Activated CD4-positive, alpha-beta T cell treated with anti-CD3 and anti-CD28 coated beads, Interleukin-2, amount 10 ng/mL, durations not matched to agents 7 days and 5 days (primary cell): ENCODE measurements at places on chromosomes 1 and 21. TPM values are rescaled to one million over a fixed set of nuclear protein-coding genes. Genes with fewer than 3 reads are reported as not detected.

DNA sequence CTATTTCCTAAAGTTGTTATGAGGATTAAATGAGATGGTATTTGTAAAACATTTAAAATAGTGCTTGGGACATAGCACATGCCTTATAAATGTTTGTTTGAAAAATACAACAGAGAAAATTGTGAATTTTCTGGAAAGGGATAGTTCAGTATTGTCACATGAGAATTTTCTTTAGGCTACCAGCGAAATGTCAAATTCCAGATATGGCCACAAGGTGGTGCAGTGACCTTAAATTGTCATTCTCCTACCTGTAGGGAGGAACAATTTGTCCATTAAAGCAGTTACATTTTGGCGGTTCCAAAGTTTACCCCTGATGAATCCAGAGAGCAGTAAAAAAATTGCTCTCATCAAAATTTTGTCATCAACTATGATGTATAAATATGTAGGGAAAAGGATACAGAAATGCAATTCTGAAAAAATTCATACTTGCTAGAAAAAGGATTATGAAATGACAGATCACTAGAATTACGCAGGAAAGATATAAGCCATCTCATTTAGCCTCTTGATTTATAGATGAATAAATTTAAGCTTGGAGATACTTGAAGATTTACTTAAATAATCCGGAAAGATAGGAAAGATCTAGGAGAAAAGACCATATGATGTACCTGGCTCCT is 50.2 kb upstream of the TSHB start:
- DNase-seq: peak; percentile 74

DNA sequence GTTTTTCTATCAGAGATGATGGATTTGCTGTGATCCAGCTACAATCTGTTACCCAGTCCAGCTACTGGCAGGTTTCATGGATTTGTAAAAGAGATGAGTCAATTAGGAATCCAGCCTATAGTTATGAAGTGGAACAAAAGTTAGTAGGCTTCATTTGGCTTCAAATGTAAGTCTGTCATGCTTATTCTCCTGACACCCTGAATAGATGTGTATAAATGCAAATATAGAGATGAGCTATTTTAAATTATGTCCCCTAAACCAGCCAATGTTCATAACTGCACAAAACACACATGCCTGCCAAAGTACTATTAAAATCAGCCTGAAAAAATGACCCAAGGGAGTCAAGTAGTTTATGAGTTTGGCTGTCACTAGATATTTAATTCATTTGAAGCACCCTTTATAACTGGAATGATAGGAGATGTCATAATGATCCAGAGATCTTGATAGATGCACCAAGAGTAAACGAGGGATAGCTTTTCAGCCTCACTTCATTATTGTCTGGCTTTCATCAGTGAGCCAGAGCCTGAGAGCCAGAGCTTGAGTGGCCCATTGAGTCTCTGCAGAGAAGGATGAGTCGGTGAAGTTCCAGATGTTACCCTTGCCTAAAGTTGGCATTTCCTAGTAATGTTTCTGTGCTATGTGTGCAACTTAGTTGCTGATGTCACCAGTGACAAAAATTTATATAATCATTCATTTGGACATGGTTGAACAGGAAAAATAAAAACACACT is 11.8 kb upstream of the NTMT2 start:
- no peak for DNase-seq

DNA sequence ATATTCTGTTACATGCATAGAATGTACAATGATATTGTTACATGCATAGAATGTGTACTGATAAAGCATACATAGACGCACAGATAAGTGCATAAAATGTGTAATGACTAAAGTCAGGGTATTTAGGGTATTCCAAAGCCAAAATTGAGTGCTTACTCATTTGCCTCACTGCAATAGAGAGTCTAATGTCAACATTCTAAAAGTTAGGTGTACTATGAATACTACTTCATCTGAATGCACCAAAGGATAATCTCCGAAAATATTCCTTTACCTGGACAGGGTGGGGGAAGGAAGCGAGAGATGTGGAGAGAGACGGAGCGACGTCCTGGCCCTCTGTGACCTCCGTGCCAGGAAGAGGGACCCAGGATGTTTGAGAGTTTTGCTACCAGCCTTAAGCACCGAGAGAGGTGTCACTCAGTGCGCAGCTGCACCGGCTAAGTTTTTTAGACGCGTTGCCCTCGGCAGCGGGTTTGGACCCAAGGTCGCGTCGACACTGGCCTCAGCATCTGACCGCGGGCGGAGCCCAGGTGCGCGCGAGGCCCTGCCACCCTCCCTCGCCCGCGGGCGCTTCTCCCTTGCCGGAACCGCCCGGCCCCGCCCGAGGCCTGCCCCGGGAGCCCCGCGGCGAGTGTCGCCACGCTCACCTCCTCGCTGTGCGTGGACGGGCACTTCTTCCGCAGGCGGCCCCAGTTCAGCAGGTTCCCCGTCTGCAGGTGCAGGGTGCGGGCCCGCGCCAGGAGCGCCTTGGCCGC is 660 bp downstream of the GCLM start:
- DNase-seq: peak; percentile 52

DNA sequence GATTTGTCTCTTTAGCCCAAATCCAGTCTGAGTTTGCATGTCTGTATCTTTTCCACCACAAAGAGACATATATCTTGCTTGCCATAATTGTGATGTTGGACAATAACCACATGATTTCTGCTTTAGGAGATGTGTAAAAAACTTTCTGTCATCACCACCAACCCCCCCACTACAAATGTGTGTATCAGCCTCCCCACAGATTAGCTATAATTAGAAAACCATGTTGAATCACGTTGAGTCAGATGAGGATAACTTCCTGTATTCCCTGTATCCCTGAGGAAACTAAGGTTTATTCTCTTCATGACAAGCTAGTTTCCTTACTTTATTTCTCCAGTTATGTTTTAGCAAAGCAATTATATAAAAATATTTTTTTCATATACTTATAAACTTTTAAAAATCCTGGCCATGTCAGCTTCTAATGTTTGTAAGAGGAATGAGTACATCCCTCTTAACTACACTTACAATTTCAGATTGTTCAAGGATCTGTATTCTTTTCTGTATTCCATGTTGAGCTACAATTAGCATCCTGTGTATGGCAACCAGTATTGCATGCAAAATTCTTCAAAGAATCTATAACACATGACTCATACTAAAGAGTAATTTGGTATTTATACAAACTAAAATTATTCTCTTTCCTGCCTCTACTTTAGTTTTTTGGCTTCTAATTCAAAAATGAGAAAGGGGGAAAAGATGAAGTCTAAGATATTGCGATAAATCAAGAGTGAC is 143.0 kb downstream of the FMN2 start:
- DNase-seq: no peak

- no peak for DNase-seq
These were observed 5.3 kb upstream of the GADD45A start for GRCh38 chr1:67679691-67680090.

- no peak for DNase-seq
These were observed 127.6 kb downstream of the NOS1AP start for GRCh38 chr1:162197041-162197531.

DNA sequence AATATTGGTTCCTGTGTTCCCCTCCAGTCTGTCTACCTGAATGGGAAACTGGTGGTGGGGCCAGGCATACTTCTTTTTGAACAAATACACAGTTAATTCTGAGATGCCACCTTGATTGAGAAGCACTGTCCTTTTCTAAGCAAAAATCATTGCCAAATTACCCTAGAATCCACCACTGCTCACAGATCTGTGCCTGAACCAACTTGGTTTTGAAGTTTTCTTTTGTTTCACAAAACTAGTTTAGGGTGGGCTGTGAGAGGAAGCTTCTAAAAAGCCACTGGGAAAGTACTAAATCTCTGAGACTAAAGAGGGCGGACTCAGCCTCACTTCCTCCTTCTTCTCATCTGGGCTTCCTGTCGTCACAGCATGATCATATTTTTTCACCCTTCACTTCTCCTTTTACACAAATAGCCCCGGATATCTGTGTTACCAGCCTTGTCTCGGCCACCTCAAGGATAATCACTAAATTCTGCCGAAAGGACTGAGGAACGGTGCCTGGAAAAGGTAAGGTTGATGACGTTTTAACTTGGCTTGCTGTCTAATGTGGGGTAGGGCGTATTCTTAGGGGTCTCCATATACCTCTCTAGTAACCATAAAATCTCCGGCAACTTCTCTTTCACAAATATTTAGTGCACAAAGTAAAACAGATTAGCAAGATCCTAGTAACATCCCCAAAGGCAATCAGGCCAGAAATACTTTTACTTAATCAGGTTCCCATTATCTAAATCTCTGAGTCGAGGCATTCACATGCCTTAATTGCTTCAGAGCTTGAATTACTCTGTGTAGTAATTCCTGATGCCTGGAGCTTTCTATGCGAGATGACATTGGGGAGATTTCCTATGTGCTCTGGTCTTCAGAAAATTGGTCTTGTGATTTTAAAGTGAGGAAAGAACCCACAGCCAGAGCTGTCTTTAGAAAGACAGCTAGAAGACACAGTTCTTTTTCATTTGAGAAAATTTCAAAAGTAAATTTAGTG is at the start of gene CD53:
TSS of gene CD53 (plus strand) at position 404 of the 976 bp plus-strand sequence. CDS start 18,261 bp downstream, outside the sequence.
- DNase-seq: peak; percentile 75

DNA sequence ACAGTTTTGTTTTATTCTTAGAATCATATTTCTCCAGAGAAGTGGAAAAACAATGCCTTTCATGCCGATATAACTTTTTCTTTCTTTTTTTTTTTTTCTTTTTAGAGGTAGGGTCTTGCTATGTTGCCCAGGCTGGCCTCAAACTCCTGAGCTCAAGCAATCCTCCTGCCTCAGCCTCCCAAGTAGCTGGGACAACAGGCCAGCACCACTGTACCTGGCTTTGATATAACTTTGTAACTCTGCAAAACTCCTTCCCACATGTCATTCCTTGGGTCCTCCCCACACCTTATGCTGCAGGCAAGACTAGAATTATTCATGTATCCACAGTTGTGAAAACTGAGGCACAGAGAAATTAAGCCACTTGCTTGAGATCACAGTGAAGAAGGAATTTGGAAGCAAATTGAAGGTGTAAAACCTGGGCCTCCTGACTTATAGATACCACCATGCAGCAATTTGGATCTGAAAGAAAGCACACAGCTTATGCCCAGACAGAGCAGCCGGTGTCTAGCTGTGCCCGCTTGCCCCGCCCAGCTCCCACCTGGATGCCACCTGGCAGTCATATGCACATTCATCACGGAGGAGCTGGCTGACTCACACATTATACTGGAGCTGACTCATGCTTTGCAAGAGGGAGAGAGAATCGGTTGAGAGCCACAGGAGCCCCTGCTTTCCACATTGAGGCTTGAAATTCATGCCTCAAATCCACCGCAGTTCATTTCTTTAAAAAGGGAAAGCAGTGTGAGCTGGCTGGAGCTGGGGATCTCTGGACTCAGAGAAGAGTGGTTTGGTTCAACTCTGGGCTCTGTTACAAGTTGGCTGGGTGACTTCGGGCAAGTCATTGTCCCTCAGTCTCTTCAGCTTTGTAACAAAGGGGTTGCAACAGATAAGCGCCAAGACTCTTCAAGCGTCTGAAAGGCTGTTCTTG is 8.3 kb upstream of the SLC2A1 start:
- DNase-seq: no peak

- no peak for DNase-seq
These were observed 3.9 kb upstream of the MMEL1 start for GRCh38 chr1:2636733-2637132.

- DNase-seq: no peak
These were observed 34.4 kb upstream of the ZNF648 start for GRCh38 chr1:182095946-182096345.

DMBX1 gene
- total RNA-seq: 0.10 TPM

NPHS2 gene
- total RNA-seq: not detected

PADI4 gene
- total RNA-seq: 0.23 TPM

LIPI gene
- total RNA-seq: not detected

ANKRD35 gene
- 0.42 TPM for total RNA-seq
